Astrocyte of the hippocampus (primary cell): ENCODE measurements at places on chromosomes 16 and 17.

DNA sequence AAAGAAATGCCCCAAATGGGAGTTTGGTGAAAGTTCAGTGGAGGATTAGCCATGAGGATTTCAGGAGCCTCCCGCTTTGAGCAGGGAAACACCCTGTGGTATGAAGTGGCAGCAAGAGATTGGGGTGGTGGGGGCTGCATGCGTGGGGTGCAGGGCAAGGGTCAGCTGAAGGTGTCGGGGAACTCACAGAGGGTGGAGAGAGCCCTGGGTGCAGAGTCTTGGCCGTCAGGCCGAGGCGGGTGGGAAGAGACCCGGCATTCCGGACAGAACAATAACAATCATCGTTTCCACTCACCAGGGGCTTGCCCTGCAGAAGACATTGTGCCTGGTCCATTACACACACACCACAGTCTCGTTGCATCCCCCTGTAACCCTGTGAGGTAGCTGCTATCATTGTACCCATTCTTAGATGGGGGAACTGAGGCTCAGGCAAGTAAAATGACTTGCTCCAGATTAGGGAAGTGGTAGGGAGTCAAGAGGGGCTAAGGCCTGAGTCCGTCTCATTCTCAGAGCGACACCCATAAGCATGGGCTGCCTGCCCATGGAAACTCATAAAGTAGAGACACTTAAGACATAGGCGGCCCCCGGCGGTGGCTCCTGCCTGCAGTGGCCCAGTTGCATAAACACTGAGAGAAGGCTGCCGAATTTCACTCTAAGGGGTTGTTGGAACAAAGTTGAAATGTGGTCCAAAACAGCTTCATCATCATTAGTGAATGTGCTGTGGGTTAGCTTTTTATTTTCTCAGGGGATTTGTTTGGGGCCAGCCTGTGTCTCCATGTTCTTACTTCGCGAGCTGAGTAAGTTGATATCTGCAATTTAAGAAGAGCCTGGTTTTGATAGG, 93.3 kb downstream of the CMIP start:
- no peak for DNase-seq

- no peak for DNase-seq
These were observed 55.1 kb upstream of the PABPN1L start for GRCh38 chr16:88921591-88921990.

DNA sequence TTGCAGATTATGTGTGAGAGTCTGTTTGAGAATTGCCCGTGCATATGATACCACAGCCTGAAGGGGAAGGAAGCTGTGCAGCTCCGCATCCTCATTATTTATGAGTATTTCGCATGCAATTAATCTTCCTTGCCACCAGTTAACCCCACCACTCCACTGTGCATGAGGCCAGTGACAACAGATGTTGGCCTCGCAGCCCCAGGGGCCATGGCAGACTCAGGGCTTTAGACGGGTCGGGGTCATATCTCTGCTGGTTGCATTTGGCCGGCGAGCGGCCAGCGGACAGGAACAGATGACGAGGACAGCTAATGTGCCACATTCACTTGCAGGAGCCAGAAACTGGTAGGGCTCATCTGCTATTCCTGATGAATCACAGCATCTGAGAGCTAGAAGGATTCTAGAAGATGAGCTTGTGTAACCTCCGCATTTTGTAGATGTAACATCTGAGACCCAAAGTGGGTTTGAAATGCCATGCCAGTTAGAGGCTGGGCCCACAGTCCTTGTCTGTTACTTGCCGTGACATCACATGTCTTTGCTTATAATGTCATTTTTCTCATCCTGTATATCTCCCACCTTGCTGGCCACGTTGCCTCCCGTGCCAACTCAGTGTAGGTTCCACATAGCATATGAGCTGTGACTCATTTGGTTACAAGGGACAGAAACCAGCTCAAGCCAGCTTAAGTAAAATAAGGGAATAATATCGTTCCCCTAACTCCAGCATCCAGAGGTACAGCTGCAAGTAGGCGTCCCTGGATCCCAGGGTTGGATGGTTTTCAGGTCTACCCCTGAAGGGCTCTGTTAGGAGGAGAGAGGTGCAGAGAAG, 137.2 kb downstream of the SNX29 start:
- DNase-seq = peak; percentile 35

GRCh38 chr16:2770057-2770951, 6.8 kb downstream of the ELOB start:
- no peak for DNase-seq

DNA sequence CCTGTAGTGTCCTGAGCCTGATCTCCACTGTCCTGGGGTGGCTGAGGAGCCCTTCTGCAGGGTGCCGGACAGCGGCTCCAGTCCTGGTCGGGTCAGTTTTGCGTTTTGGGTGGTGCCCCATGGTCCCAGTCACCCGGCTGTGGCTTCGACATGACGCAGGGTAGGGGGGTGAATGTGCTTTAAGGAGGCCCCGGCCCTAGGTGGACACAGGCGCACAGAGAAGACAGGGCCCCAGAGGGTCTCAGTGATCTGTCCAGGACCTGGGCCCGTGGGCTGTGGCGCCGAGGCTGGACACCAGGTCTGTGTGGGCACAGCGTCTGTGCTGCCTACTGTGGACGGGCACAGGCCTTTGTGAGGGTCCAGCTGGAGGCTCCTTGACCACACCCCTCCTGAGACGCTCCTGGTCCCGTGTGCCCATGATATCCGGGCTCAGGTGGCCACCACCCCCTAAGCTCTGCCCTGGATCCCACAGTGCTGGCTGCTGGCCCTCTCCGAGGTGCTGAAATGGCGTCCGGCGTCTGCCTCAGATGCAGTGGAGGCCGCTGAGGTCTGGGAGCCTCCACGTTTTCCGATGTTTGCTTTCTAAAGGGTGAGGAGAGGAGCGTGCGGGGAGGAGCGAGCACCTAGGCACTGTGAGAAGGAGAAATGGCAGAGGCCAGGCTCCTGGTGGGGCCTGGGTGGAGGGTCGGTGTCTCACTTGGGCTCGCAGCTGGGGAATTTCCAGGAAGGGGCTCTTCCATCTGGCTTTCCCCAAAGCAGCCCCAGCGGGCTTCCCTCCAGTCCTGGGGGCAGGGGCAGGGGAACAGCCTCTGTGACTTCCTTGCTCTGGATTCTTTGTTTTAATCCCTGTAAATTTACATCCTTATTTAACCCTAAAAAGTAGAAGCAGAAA, 56.1 kb upstream of the ACSF3 start:
- peak; percentile 79 for DNase-seq

DNA sequence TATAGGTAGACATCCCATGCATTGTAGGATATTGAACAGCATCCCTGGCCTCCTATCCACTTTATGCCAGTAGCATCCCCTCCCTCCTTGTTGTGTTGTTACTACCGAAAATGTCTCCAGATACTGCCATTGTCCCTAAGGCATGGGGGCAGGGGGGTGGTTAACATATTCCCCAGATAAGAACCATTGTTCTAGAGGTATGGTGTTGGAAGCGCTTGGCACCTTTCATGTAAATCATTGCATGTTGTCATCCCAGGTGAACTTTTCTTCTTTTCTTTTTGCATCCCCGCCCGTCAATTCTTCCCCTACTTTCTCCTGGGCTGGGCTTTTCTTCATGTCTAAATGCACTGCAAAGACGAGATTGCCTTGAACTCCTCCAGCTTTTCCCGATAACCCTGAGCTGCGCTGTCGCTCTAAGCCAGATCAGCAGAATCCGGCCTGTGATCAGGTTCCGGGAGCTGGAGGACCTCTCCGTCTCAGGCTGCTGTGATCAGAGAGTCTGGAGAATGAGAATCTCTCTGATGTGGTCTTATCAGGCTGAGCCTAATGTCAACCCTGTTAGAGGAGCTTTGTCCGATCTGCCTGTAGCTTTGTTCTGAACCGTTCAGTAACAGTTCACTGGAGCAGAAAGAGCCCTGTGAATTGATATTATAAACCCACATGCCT, 76.2 kb downstream of the RBFOX1 start:
- peak; percentile 31 for DNase-seq

DNA sequence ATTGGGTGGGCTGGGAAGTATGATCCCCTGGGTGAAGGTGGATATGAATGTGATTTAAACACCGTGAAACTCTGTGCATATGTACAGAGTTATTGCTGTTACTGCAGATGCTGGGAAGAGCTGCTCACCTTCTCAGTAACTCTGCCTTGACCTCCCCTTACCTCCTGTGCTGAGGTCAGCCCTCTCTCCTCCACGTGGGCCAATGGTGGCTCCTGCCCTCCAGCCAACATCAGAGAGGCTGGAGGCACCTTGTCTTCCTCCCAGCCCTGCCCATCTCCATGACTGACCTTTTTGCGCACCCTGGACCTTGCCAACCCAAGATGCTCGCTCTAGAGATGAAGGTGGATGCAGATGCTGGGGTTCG, 387 bp upstream of the ASB16 start:
- no peak for DNase-seq
